Activated naive CD4-positive, alpha-beta T cell treated with anti-CD3 and anti-CD28 coated beads, Interleukin-2, amount 10 ng/mL, durations not matched to agents 5 hours and 36 hours (primary cell): ENCODE measurements at places on chromosomes 12 and 14. TPM values are rescaled to one million over a fixed set of nuclear protein-coding genes. Genes with fewer than 3 reads are reported as not detected.

Gene TAS2R30
- total RNA-seq, result 2.2 TPM

Gene AEBP2
- total RNA-seq, result 46.8 TPM

Gene COL2A1
- not detected for total RNA-seq

Gene AHNAK2
- total RNA-seq, result 0.07 TPM
